OCI-LY7 (cell line): ENCODE measurements at places on chromosomes 12 and 14.
A peak's percentile ranks its signal among the peaks of the same experiment; 100 is the strongest.

DNA sequence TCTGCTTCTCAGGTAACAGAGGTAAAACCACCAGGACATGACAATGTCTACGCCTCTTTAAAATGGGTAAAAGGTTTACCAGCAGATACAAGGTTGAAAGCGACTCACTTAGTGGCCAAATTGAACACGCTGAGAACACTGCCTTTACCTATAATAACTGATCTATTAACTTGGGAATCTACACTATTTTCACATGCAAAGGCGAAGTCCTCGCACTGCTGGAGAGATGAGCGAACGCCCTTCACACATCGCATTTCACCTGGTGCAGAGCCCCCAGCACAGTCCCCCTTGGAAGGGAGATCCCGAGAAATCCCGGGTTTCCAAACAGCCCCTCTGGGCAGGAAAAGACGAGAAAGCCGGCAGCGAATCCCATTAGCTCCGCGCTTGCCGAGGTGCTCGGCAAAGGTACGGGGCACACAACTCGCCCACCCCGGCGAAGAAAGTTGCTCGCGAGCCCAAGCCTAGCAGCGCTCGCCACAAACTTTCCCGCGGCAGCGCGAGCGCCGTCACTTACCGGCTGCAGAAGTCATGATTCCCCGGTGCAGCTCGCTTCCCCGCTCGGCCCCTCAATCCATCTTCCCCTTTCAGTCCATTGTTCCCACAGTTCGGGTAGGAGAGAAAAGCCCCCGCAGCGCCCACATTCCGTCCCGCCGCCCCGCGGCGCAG, 423 bp downstream of the FGD6 start:
- peak; percentile 43 for DNase-seq

GRCh38 chr14:99862136-99862535, 68.9 kb downstream of the EML1 start:
- no peak for DNase-seq

- DNase-seq: peak; percentile 9
These were observed 605.5 kb upstream of the USP15 start for GRCh38 chr12:61654698-61655097.

DNA sequence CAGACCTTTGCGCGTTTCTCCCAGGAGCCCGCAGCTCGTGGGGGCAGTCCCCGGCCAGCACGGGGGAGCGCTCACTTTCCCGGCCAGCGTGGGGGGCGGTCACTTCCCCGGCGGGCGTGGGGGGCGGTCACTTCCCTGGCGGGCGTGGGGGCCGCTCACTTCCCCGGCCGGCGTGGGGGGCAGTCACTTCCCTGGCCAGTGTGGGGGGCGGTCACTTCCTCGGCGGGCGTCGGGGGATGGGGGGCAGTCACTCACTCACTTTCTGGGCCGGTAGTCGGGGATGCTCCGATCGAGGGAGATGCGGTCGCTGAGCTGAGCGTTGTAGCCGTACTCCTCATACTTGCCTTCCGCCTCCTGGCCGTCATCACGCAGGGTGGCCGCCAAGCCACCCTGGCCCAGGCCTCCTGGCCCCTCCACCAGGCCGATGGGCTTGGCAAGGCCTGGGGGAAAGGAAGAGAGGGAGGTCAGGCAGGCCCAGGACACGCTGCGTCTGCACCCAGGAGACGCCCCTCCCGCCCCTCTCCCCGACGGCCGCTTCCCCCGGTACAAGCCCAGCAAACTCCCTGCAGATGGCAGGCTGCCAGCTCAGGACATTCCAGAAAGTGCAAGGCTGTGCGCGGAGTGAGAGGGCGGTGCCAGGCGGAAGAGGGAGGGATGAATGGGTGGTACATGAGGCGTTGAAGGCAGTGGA, 43.3 kb downstream of the GALNT9 start:
- no peak for DNase-seq

DNA sequence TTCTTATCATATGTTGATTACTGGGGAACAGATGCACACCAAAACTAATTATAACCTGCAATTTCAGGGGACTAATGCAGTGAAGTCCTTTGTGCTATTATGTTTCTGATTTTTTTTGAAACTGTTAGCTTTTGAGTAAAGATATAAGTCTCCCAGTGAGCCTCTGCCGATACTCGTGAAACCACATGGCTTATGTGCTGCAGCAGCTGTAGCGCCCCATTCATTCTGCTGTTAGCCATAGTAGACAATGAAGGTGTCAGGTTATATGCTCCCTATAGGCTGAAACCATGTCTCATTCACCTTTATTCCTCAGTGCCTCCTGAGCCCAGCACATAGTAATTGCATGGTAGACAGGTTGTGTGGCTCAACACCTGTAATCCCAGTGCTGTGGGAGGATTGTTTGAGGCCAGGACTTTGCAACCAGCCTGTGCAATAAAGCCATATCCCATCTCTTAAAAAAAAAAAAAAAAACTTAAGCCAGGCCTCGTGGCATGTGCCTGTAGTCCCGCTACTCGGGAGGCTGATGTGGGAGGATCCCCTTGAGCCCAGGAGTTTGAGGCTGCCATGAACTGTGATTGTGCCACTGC, 25.0 kb downstream of the GOLGA5 start:
- DNase-seq: no peak

DNA sequence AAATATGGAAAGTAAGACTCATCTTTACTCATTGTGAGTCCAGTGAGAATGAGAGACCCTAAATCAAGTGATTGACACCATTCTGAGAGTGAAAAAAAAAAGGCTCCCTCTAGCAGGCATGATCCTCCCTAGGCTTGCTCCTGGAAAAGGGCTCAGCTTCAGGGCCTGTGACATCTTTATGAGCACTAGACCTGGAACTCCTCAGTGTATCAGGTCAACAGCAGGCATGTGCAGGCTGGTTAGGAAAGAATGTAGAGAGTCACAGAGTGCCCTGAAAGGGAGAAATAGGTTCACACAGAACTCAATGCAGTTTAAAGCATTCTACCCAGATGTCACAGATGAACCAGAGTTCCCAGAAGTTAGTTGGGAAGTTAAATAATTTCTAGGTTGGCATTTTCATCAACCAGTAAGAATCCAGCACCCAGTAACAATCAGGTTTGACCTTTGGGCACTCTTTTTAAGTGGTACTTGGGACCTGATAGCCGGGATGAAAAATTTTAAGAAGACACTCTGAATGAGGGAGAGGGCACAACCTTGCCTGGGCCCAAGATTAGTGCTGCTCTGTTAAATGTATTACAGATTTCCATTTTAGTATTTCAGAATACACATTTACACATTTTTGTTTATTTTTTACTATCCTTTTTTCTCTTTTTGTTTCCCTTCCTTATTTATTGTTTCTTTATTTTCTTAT, 828.8 kb downstream of the C12orf50 start:
- no peak for DNase-seq

- no peak for DNase-seq
These were observed at the start of gene ACOT4 for GRCh38 chr14:73591690-73592449. Gene ACOT4 (plus strand): TSS chr14:73591873. CDS start chr14:73591960, 87 bp downstream.
